Mesendoderm (in vitro differentiated cells): ENCODE measurements at places on chromosomes 13 and 19.

DNA sequence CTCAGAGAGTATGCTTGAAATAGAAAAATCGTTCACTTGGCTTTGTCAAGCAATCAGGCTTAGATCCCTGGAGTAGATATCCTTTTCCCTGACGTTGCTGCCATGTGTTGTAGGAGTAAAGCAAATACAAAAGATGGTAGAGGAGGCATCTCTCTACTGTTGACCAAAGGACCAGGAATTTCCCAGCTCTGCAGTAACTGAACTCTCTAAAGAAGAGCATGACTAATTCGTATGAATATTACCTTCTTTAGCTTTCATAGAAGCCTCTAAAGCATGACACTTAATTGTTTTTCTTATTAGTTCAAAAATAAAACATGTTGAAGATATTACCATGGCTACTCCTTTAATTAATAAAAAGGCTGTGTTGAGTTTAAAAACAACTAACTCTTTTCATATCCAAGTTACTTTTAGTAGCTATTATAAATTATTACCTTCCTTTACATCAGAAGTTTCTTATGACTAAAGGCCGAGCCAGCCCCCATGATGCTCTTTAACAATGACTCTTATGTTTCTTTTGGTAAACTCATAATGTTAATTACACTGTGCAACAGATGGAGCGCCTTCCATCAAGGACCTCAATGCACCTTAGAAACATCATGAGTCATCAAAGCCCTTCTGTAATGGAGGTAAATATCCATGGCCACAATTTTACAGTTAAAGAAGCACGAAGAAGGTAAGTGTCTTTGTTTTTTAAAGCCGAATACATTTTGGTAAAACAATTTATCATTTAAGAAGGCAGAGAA, 352.4 kb downstream of the KLF5 start:
- H3K4me3 ChIP-seq = no peak overlapping the region
- no peaks in the 10 kb centered on the region for H3K27me3 ChIP-seq
- DNase-seq = no peak

DNA sequence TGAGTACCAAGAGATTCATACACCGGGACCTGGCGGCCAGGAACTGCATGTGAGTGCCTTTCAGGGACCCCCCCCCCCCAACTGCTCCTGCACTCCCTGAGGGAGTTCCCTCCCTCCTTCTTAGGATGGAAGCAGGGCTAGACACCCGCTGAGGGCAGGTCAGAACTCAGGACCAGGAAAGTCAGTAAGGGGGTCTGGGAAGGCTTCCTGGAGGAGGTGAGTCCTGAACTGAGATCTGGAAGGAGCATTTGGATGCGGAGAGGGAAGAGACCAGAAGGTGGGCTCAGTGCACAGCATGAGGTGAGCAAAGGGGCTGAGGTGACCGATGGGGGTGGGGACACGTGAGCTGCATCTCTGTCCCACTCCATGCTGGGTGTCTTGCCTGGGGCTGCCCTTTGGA, 10.5 kb upstream of the HNRNPUL1 start:
- peaks cover 2% of the 10 kb centered on the region for H3K36me3 ChIP-seq
- DNase-seq = no peak
- H3K27ac ChIP-seq = no peak overlapping the region

GRCh38 chr13:33727297-33728083, 90.5 kb upstream of the RFC3 start:
- H3K27ac ChIP-seq = no peak overlapping the region
- no peak for DNase-seq
- H3K4me3 ChIP-seq = no peak overlapping the region
- no peaks in the 10 kb centered on the region for H3K27me3 ChIP-seq

DNA sequence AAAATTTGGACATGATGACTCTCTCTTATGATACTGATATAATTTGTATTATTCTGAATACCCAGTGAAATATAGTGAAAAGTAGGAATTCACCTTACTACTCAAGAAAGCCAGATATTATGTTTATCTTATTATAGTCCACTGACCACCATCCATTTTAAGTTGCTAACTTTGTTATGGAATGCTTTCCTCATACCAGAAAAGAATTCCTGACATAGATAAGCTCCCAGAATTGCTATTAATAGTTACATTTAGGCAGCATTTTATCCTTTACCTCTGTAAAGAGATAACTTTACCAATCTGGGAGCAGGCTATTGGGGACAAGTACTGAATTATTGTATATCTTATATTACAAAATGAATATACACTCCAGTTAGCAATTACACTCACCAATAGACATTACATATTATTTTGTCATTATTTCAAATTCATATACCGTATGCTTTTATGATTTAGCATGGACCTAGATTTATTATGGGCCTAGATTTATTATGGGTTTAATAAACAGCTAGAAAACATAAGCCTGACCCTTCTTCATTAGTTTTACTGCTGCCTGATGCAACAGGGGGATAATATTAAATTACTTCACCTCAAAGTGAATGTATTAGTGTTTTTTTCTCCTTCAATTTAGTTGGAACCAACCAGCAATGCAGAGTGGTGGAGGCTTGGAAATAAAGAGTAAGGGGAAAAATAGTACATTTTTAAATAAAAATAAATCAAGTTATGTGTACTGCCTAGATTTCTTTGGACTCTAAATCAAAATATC, 1886.1 kb downstream of the PCDH9 start:
- H3K36me3 ChIP-seq = no peaks in the 10 kb centered on the region
- no peaks in the 10 kb centered on the region for H3K4me1 ChIP-seq
- H3K27me3 ChIP-seq = no peaks in the 10 kb centered on the region
- no peak overlapping the region for H3K4me3 ChIP-seq
- H3K27ac ChIP-seq = no peak overlapping the region

- H3K36me3 ChIP-seq = no peaks in the 10 kb centered on the region
- no peak overlapping the region for H3K4me3 ChIP-seq
- no peaks in the 10 kb centered on the region for H3K27me3 ChIP-seq
- H3K27ac ChIP-seq = no peak overlapping the region
Measured at GRCh38 chr13:30107521-30108136, 199.7 kb downstream of the KATNAL1 start.

DNA sequence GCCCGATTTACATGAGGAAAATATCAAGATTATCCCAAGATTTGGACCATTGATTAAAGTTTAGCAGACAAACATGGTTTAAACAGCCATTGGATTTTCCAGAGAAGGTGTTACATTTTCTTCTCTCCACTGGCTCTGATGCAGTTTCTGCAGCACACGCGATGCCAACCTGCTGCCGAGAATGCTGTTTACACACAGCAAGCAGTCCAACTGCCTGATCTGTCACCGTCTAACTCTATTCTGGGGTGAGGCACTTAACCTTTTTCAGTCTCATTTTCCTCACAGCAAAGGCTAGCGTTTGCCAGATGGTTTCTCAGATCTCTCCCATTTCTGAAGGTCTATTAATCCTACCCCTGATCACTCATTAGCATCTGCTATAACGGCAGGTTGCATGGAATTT, 763.5 kb upstream of the GPC6 start:
- H3K27ac ChIP-seq = no peak overlapping the region
- DNase-seq = no peak
- no peaks in the 10 kb centered on the region for H3K4me1 ChIP-seq
- no peak overlapping the region for H3K4me3 ChIP-seq
- H3K27me3 ChIP-seq = no peaks in the 10 kb centered on the region

GRCh38 chr13:23430664-23431063, 2.8 kb downstream of the SACS start:
- H3K4me3 ChIP-seq = no peak overlapping the region
- no peaks in the 10 kb centered on the region for H3K36me3 ChIP-seq
- H3K27me3 ChIP-seq = no peaks in the 10 kb centered on the region
- DNase-seq = no peak
- H3K27ac ChIP-seq = no peak overlapping the region
- H3K4me1 ChIP-seq = peaks cover 9% of the 10 kb centered on the region

DNA sequence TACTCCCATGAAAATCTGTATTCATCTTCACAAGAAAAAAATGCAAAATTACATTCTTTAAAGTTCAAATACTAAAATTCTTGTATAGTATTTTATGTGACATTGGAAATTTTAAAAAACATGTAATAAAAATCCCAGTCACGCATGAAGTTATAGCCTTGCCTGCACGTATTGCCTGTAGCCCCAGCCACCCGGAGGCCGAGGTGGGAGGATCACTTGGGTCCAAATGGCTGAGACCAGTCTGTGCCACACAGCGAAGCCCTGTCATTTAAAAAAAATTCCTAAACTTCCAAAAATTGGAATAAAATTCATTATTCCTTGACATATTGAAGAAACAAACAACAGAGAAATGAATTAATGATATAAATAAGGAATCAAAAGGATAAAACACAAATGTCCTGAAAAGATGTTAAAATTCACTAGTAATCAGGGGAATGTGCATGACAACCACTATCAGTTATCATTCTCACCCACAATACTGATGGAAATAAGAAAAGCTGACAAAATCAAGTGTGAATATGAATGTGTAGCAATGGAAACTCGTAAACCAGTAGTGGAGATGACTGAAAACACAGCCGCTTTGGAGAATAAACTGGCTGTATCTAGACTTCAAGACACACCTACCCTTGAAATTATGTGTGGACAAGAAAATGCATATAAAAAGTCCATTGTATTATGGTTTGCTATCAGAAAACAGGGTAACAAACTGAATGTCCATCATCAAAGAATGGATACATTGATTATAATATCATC, 7.5 kb downstream of the CARD8 start:
- H3K4me3 ChIP-seq = no peak overlapping the region
- H3K27ac ChIP-seq = no peak overlapping the region
- DNase-seq = no peak
- no peaks in the 10 kb centered on the region for H3K27me3 ChIP-seq
- H3K36me3 ChIP-seq = no peaks in the 10 kb centered on the region
- no peaks in the 10 kb centered on the region for H3K4me1 ChIP-seq

DNA sequence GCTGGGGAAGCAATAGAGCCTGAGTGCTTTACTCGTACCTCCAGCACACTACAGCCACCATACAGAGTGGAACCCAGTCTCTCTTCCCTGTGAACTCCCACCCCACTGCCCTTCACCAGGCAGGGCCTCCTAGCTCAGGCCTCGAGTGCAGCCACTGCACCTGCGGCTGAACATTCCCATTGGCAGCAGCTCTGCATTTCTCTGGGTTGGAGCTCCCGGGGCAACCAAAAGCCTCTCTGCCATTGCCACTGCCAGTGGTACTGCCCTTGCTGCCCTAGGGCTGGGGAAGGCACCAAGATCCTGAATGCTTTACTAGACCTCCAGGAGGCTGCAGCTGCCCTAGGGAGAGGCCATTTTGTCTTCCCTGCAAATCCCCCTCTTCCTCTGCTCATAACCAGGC, 266.8 kb downstream of the TDRD3 start:
- H3K27ac ChIP-seq = no peak overlapping the region

GRCh38 chr19:17184371-17184841, 30.8 kb upstream of the USE1 start:
- peaks cover 6% of the 10 kb centered on the region for H3K36me3 ChIP-seq
- no peak for DNase-seq
- H3K27me3 ChIP-seq = no peaks in the 10 kb centered on the region
- H3K4me3 ChIP-seq = no peak overlapping the region
- no peak overlapping the region for H3K27ac ChIP-seq
